ENCODE measurements at places on chromosomes 16 and 17.

DNA sequence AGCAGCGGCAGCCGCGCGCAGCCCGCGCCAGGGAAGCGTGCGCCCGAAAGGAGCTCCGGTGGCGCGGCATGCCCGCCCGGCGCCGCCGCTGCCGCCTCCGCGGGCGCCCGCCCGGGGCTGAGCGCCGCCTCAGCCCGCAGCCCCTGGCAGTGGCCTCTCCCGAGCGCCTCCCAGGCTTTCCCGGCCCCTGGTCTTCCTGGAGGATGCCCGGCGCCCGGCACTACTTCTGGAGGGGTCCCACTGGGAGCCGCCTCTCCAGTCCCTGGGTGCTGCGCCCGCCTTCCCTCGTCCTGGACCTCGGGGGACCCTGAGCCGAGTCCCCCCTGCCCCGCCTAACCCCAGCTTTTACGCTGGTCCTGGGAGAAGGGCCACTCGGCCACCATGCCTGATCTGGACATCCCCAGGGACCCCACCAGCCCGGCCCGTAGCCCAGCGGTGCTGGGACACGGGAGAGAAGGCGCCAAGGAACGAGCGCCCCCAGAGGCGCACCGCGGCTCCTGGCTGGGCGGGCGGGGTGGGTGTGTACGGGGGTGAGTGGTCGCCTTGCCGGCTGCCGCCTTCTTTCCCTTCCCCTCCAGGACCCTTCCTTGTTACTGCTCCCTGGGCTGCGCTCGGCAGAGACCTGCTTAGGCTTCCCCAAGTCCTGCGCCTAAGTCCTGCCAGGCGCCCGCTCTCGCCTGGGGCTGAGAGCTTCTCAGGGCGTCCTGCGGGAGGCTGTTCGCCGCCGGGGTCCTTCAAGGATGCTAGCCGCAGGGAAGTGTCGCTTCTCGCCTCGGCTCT lies 704 bp downstream of the ASIC2 start:
- no peak for DNase-seq

GRCh38 chr16:78503602-78504001 lies 404.1 kb downstream of the WWOX start:
- DNase-seq: peak; percentile 59

DNA sequence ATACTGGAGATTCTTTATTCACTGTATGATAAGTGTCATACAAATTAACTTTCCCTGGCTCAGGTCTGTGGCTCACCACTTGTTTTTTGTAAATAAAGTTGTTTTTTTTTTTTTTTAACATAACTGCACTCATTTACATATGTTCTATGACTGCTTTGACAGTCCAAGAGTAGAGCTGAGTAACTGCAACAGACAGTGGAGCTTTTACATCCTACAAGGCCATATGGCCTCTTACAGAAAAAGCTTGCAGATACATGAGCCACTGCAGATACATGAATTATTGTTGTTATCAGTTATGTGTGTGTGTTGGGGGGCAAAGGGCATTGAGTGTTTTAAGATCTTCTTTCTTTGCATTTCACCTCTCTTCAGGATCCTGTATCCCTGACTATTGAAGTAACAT lies 311.7 kb downstream of the BCAS3 start:
- no peak for DNase-seq

GRCh38 chr17:1329745-1330343 lies 50.4 kb downstream of the TRARG1 start:
- no peak for DNase-seq

- DNase-seq: no peak
These were observed 3.0 kb downstream of the PRR29 start for GRCh38 chr17:64001091-64001579.

DNA sequence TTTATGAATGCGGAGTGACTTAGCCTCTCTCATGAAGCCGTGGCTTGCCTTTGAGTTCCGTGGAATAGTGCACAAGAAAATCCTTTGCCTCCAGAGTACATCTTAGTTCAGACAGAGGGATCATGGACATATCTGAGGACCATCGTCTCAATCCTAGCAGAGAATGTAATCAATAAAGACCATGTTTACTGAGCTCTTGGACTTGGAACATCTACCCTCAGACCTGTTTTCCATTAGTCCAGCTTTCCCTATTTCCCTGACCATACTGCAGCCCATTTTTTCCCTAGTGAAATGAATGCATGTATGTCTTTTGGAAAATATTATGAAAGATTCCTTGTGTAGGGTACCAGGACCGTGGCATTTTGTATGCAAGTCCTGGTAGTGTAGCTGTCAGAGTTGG lies 90.2 kb downstream of the PLCG2 start:
- DNase-seq: no peak

DNA sequence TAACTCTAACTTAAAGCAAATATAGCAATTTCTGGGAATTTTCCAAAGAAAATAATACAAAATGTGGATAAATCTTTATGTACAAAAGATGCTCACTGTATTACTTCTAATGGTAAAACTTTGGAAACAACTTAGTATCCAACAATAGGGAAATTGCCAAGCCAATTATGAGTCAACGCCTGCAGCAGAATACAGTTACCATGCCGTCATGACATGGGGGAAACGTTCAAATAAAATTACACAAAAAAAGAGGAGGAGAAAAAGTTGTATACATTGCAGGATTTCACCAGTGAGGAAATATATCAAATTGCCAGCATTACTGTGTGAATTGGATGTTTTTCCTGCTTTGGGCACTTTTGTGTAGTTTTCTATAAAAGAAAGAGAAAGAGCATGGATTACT lies 469.6 kb downstream of the SOX9 start:
- DNase-seq: no peak

GRCh38 chr16:56226187-56226586 lies 34.9 kb downstream of the GNAO1 start:
- DNase-seq: no peak

DNA sequence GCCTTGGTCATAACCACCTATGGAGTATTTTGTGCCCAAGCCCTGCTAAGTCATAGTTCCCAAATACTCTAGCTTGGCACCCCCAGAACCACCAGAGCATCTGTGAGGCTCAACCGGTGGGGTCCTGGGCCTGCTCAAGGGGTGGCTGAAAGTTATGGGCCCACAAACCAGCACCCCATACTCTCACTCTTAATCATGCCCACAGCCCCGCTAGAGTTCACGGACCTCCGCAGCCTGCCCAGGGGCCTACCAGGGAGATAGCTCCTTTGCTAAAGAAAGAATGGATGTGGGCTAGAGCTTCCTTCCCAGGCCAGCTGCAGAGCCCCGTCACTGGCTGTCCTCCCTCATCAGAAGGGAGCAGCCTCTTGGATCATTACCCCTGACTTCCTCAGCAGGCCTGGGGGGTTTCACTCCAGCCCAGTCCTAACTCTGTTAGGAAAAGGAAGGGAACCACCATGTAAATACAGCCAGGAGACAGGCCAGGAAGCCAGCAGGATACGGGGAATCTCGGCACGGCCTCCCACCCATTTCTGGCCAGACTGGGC lies 1.4 kb downstream of the GIT1 start:
- no peak for DNase-seq

DNA sequence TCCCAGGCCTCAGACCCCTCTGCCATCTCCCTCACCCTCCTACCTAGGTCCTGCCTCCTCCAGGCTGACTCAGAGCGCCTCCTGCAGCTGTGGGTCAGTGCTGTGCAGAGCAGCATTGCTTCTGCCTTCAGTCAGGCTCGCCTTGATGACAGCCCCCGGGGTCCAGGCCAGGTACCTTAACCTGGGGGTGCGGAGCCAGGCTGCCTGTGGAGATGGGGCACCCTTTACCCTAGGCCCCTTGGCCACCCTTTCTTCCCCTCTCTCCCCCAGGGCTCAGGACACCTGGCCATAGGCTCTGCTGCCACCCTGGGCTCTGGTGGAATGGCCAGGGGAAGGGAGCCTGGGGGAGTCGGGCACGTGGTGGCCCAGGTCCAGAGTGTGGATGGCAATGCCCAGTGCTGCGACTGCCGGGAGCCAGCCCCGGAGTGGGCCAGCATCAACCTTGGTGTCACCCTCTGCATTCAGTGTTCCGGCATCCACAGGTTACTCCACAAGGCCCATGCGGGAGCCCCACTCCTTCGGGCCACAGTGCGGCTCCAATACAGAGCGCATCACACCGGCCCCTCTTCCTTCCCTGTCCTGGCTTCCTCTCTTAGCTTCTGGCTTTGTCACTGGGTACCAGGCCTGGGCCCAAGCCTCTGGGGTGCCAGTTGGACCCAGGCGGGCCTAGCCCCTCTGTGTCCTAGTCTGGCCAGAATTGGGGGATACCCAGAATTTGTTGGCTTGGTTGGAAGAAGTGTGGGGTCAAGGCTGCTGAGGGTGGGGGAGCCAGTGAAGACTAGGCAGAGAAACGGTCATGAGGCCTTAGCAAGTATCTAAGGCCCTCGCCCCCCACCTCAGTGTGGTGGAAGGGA lies 5.0 kb upstream of the KCTD11 start:
- no peak for DNase-seq

DNA sequence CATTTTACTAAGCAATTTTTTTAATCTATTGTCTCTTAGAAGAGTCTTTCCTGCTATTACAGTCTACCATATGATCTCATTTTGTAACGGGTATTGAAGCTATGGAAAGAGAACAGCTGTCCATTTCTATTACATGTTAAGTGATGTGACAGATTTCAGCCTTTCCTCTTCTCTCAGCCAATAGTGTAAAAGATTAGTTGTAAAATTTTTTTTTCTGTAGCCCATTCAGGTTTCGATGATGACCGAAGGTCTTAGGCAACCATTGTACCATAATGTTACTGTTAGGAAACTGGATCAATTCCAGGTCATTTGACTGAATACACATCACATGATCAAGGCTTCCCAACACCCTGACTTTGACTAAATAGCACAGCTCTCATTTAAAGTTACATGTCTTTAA lies 147.6 kb upstream of the HLF start:
- DNase-seq: no peak

DNA sequence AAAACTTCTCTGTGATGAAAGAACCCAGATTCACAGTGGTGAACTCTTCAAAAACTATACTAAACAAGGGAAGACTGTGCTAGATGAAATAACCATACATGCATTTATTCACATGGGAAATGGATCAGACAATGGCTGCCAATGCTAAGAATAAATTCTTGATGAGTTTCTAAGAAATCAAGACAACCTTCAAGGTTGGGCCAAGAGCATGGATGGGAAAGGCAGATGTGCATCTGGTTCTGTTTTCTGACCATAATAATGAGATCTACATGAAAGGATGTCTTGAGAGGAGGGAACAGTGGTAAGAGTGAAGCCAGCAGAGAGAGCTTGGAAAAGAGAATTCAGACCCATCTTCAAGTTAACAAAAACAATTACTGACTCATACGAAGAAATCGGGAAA lies 31.4 kb downstream of the ANKRD11 start:
- DNase-seq: no peak

- peak; percentile 20 for DNase-seq
These were observed 2.1 kb downstream of the PRKCA start for GRCh38 chr17:66304304-66305174.

GRCh38 chr17:74785981-74786360 lies 9.8 kb upstream of the NAT9 start:
- DNase-seq: no peak

- no peak for DNase-seq
These were observed 28.9 kb downstream of the COX10 start for GRCh38 chr17:14098246-14098645.

- no peak for DNase-seq
These were observed 110.1 kb downstream of the IRX3 start for GRCh38 chr16:54176376-54176901.

DNA sequence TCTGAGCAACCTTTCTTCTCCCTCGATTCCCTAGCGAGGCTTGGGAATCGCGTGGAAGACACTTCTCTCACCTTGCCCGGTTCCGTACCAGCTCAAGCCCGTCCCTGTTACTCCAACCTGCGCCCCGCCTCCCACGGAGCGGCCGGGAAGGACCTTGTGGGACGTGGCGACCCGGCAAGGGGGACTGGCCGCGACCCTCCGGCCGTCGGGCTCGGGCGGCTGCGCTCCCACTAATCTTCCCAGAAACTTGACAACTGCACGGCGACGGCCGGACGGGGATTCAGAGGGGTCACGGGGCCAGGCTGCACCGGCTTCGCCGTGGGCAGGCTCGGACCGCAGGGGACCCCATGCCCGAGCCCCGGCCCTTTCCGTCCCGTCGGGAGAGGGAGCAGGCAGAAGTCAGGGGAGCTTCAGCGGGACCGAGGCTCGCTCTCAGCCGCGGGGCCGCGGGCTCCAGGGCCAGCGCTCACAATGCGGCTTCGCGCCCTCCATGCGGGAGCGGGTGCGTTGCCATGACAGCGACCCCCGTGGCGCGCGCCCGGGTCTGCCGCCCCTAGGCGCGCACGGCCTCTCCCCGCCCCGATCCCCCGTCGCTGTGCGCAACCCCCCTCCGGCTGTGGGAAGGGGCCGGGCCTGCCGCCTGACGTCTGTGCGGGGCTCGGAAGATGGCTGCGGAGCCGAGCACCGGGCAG lies at the start of gene SGSM2:
SGSM2 (plus strand) TSS at position 650 of the 692 bp plus-strand sequence. CDS start 188 bp downstream, outside the sequence.
- DNase-seq: peak; percentile 70

- DNase-seq: no peak
These were observed 10.6 kb downstream of the ICAM2 start for GRCh38 chr17:64009571-64010402.

DNA sequence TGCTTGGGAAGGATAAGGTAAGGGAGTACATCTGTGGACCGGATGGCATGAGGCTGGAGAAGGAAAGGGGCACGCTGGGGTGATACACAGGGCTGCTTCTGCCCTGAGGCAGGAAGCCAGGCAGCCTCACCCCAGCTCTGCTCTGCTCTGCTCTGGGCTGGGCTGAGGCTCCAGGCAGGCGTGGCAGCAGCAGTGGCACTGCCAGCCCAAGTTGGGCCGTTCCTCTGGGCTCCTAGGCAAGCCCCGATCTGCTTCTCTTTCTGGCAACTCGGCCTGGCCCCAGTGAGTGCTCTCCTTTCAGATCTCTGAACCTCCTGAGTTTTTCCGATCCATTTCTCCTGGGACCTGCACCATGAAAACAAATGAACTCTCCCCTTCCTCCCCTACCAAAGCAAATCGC lies 44.9 kb downstream of the VAC14 start:
- DNase-seq: no peak

DNA sequence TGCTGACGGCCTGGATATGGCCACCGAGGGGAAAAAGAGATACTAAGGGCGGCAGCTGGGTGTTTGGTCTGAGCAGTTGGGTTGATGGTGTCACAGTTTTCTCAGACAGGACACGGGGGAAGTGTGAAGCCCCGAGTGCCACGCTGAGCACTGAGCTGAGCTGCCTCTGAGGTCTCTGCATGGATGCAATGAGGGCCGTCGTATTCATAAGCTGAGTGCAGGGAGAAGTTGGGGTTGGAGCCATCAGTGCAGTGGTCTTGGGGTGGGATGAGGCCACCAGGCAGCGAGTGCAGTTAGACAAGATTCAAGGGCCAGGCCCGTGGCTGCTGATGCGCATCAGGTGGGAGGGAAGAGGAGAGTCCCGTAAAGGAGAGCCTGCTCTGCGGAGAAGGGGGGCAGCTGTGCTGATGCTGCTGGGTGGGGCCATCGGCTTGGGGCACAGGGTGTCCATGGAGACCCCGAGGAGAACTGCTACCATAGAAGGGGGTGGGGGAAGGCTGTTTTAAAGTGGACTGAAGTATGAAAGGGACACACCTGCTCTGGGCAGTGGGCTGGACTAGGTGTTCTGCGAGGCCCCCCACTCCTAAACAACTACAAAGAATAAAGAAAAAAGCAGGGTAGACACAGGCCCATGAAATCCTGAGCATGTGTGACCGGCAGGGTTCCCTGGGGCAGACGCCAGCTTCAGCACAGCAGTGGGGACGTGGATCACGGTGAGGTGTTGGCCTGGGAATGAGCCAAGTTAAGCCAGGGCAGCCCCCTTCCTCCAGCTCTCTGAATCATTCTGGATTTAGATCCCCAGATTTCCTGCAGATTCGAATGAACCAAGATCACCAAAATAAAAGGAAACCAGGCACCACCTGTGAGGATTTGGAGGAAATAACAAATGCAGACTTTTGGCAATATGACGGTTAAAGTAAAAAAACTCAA lies 19.7 kb downstream of the IL34 start:
- DNase-seq: no peak

- no peak for DNase-seq
These were observed 848.6 kb upstream of the RBFOX1 start for GRCh38 chr16:6484081-6484480.

All from stimulated activated CD4-positive, alpha-beta T cell treated with anti-CD3 and anti-CD28 coated beads, Interleukin-4, amount 100 ng/mL, for 24 hours (primary cell).